ENCODE measurements at places on chromosomes 1 and 21.
A peak's percentile ranks its signal among the peaks of the same experiment; 100 is the strongest.

DNA sequence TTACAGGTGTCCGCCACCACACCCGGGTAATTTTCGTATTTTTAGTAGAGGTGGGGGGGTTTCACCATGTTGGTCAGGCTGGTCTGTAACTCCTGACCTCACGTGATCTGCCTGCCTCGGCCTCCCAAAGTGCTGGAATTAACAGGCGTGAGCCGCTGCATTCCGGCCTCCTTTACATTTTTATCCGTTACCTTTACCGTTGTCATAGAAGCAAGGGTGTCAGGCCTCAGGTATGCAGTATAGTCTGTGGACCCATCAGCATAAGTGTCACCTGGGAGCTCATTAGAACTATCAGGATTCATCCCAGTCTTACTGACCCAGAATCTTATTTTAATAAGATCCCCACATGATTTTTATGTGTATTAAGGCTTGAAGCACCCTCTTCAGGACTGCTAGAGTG, 5.4 kb downstream of the CDC42 start:
- DNase-seq, result no peak

GRCh38 chr1:203342192-203342940, 8.6 kb downstream of the FMOD start:
- no peak for DNase-seq

DNA sequence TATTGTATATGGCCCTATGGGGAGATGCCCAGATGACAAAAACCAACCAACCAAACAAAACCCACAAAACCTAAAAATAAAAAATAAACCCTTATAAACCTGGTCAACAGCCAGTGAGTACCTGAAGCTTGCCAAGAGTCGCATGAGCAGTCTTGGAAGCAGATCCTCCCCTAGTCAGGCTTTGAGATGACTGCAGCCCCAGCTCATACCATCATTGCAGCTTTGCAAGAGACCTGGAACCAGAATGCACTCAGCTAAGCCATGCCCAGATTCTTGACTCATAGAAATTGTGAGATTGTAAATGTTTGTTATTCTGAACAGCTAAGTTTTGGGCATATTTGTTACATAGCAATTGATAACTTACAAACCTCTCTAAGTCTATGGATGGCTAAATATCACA, 326.8 kb downstream of the HLX start:
- no peak for DNase-seq

GRCh38 chr1:215554865-215555264, 12.2 kb upstream of the KCTD3 start:
- no peak for DNase-seq

GRCh38 chr1:33099290-33100118, 18.6 kb downstream of the AZIN2 start:
- peak; percentile 19 for DNase-seq

GRCh38 chr1:95002540-95003432, 70.0 kb downstream of the ALG14 start:
- DNase-seq, result no peak

DNA sequence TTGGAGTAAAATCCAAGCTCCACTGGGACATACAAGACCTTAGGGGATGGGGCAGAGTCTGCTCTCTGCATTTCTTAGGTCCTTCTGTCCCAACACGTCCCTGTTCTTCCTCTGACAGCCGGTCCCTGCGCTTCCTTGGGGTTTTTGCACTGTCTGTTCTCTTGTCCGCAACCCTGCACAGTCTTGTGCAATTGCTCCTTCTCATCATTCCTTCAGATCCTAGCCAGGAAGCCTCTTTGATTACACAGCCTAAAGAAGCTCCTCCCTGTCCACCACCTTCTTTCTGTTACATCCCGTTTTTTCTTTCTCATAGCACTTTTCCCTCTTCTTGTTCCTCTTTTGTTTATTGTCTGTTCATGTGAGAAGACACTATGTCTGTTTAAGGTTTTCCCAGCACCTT, 19.9 kb downstream of the ACOT11 start:
- no peak for DNase-seq

- no peak for DNase-seq
These were observed 18.1 kb downstream of the TSEN15 start for GRCh38 chr1:184069675-184070074.

DNA sequence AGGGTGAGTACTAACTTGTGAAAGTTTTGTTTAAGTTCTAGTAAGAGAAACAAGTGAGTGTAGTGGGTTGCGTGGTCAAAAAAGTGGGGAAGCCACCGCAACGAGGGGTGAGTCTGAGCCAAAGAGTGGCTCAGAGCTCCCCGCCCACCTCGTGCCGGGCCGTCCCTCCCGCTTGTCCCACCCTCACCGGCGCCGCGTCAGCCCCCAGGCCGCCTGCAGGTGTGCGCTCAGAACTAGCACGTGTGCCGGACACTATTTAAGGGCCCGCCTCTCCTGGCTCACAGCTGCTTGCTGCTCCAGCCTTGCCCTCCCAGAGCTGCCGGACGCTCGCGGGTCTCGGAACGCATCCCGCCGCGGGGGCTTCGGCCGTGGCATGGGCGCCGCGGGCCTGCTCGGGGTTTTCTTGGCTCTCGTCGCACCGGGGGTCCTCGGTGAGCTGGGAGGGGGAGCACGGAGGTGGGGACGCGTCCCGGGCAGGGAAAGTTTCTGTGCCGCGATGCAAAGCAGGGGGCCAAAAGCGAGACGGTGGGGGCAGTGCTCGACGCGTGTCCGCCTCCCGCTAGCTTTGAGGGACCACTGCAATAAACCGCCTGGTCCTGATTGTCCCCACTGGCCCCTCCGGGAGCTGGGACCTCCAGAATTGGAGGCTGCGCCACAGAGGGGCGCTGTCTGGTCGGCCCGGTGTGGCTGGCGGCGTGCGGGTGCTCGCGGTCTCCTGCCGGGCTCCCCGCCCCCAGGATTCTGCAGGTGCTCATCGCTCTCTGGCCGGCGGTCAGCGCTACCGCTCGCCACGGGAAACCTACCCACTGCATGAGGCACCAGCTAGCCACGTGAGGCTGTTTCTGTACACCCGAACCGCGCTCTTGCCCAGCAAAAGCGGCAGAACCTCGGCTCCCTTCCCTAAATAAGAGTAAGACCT, at the start of gene CR2:
Gene CR2, plus strand, starts transcription at position 283 of the 919 bp plus-strand sequence. Its CDS starts 91 bp downstream, at position 374.
- DNase-seq, result no peak

DNA sequence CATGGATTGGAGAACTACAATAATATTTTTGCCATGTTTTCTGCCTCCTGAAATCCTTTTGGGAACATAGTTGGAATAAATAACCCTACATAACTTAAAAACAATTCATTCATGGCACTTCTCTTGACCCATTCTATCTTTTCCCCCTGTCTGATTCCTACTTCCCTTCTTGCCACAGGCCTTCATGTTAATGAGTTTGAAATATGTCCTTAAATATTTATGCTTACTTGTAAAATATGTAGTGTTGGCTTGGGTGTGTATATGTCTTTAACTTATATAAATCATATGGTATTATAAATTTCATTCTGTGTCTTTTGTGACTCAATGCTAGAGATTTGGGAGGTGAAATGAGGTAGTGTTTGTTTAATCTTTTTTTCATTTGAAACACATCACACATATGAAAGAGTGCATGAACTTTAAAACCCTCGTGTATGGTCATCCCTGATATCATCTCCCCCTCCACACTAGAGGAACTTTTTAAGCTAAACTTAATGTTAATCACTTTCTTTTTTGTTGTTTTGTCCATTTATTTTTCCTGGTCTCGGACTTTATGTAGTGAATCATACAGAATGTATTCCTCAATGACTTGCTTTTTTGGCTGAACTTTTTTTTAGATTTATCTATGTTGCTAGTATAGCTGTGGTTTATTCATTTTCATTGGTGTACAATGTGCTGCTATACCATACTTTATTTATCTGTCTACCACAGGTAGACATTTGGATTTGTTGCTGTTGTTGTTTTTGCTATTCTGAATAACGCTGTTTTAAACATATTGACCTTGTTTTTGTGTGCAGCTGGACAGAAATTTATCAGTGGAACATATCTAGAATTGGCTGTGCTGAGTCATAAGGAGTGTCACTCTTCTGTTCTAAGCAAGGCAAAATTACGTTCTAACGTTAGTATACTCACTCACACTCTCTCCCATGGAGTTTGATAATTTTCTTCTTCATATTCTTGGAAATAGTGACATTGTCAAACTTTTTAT, 441.6 kb downstream of the PLPP3 start:
- no peak for DNase-seq

GRCh38 chr1:160466961-160467360, 56.1 kb downstream of the SLAMF6 start:
- DNase-seq, result no peak

DNA sequence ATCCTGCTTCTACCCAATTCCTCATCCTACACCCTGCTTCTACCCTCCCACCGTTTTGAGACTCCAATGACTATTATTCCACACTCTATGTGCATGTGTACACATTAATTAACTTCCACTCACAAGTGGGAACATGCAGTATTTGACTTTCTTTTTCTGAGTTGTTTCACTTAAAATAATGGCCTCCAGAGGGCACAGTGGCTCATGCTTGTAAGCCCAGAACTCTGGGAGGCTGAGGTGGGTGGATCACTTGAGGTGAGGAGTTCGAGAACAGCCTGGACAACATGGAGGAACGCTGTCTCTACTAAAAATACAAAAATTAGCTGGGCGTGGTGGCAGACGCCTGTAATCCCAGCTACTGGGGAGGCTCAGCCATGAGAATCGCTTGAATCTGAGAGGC, 464.8 kb downstream of the PTBP2 start:
- no peak for DNase-seq

DNA sequence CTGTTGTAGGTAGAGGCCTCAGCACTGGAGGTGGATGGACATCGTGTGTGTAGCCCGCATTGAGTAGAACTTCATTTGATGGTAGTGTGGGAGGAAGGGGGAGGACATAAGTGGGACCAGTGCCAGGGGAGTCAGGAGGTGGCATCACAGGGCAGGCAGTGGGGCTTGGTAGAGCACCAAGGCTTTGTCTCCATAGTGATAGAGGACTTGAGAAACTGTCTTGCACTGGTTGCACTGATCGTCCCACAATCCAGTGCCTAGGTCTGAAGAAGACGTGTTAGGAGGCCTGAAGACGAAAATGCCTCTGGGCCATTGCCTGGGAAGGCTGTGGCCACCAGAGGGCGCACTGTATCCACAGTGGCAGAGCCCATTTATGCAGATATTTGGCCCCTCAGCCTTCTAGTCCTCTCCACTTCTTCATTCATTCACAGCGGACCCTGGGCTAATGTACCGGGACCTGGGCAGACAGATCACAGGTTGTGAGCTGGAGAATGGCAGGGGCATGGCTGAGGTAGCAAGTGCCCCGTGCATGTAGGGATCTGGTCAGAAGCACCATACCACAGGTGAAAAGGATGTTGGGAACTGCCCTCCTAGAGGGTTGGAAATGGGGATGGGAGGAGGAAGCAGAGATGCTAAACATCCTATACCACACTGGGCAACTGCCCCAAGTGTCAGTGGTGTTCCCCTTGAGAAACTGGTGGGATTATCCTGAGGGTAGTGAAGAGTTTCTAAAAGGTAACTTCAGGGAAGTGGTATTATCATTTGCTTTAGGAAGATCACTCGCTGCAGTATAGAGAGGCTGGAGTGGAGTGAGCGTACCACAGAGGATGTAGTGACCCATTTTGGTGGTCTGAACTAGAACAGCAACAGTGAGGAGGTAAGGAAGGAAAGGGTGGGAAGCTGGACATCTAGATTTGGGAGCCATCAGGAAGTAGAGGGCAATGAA, 95.3 kb downstream of the PIK3R3 start:
- peak; percentile 78 for DNase-seq

GRCh38 chr1:173302366-173302765, 95.2 kb upstream of the TNFSF4 start:
- no peak for DNase-seq

DNA sequence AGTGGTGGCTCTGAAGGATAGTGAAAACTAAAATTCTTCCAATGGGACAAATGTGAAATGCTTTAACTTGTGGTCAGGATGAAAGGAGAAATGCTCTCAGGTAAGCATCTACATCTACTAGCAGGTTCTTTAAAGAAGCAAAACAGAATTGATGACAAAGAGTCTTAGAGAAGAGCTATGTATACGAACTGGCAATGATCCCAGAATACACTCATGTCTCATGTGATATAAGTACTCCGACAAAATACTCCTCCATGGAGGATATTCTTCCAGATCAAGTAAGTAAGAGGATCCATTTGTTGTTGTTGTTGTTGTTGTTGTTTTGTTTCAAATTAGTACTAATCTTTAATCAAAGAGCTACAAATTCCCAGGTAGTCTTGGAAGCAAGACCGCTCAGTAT, 174.0 kb upstream of the ATP1B1 start:
- DNase-seq, result no peak

- no peak for DNase-seq
These were observed 95.5 kb downstream of the NGF start for GRCh38 chr1:115242543-115242942.

DNA sequence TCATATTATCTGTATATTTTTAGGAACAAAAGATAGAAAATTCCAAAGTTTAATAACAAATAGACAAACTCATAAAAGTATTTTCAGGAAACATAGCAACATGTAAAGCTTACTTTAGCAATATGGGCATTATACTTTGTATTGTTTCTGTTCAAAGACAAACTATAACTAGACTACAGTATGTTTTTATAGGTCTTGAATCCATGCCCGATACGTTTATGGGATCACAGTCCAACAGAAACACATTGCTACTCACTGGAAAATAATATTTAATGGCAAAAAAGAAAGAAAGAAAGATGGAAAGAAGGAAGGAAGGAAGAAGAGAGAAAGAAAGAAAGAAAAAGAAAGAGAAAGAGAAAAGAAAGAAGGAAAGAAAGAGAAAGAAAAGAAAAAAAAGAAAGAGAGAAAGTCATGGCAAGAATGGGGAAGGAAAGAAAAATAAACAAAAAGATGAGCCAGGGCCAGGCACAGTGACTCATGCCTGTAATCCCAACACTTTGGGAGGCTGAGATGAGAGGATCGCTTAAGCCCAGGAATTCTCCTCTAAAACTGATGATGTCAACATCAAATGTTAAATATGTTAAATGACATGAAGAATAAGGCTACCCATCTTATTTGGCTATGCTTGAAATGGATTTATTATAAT, 32.7 kb downstream of the TM2D1 start:
- DNase-seq, result no peak

DNA sequence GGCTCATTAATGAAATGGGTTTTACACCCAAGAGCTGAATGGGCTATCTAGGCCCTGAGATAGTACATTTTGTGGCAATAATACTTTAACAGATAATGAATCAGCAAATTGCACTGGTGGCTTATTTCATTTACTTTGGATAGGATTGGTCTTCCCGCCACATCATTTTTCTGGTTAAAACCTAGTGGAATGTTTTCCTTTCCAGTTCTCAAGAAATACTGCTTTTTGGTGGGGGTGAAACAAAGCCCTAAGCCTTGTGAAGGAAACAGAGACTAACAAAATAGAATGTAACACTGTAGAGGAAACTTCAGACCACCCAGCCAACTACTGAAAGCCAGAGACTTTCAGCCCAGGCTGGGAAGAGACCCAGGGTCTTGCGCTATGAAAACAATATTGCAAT, 172.2 kb downstream of the HHIPL2 start:
- no peak for DNase-seq

DNA sequence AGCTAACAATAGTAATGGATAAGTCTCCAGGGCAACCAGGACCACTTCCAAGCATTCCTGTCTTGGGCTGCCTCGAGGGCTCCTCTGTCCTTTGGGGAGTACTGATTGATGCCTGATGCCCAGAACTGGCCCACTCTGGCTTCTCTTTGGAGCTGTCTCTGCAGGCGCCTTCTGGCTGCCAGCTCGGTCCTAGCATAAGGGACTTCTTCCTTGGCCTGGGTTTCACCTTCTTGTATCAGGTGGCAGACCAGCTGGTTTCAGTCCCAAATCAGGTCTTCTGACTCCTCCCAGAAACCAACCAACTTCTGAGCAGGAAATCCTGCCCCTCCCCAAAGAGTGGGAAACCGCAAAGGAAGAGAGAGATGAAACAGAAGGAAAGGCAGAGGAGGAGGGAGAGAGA, 10.6 kb downstream of the G0S2 start:
- DNase-seq, result no peak

GRCh38 chr1:16922466-16922865, 735 bp downstream of the CROCC start:
- DNase-seq, result no peak
